IPS DF 6.9 (cell line): ENCODE measurements at places on chromosomes 4 and X.

GRCh38 chrX:43940816-43941474 is 32.2 kb downstream of the NDP start:
- no peak for DNase-seq

DNA sequence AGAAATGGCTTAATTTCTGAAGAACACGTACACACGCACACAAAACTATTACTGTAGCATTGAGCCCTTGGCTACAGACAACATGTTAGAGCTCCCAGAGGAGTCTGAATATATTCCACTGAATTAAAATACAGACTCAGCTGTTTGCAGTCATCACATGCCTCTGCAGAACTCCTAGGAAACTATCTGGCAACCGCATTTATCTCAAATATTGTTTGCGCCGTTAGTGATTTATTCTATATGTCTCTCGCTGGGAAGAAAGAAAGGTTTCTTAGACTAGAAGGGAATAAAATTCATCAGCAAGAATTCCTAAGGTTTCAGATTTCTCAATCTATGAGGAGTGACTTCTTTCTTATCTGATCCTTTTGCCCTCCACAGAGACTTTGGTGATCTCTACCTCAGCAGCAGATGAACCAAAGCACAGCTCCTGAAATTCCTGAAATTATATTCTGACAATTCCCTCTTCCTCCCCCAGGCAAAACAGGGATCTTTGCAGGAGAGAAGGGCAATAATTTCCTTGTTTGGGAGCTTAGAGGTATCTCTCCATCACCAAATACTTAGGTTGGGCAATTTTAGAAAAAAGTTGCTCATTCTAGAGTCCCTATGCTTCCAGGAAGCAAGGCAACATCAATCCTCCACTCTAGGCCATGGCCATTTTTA is 199.2 kb downstream of the APBB2 start:
- DNase-seq = no peak

- DNase-seq = no peak
Measured at GRCh38 chr4:24489870-24490269, 94.5 kb downstream of the DHX15 start.

- no peak for DNase-seq
Measured at GRCh38 chrX:57119416-57119815, 1.9 kb downstream of the SPIN2B start.

- peak; percentile 25 for DNase-seq
Measured at GRCh38 chr4:176123710-176124407, 58.2 kb downstream of the WDR17 start.
